Thoracic aorta (tissue), 2 donors: ENCODE measurements at places on chromosomes 6 and 20.

- no peak for DNase-seq
These were observed 20.2 kb downstream of the GFOD1 start for GRCh38 chr6:13467216-13467600.

GRCh38 chr20:20489054-20489453 lies 121.2 kb downstream of the INSM1 start:
- DNase-seq = no peak

DNA sequence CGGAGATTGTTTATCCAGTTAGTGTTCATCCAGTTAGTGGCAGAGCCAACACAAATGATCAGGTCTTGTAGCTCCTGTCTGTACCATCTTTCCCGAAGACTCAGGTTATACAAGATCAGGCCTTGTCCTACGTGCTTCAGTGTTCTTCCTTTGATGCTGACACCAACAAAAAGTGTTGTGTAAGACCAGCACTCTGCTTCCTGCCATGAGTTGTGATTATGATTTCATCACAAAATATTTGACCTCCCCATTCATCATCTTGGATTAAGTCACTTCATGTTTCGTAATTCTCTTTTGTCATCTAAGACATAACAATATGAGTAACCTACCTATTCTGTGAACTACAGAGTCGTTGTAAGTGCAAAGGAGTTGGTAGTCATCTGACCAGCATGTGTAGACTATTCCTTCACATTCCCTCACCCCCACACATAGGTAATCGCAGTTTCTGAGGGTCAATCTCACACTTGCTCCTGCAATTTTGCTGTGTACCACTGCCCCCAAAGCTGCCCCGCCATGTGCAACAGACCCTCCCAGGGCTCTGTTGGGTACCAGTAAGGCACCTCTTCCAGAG lies 135.6 kb upstream of the SLC22A23 start:
- no peak for DNase-seq

- no peak for DNase-seq
These were observed 3.7 kb upstream of the RNASET2 start for GRCh38 chr6:166959911-166960608.

GRCh38 chr6:49582529-49582928 lies 32.1 kb downstream of the C6orf141 start:
- DNase-seq = no peak

- DNase-seq = no peak
These were observed 1292.4 kb downstream of the EPHA7 start for GRCh38 chr6:92126983-92127382.

- no peak for DNase-seq
These were observed 13.5 kb upstream of the PRDM1 start for GRCh38 chr6:106072501-106073090.

- no peak for DNase-seq
These were observed 157.4 kb downstream of the EYA2 start for GRCh38 chr20:47051936-47052526.

GRCh38 chr6:157497579-157497978 lies 116.6 kb downstream of the ZDHHC14 start:
- no peak for DNase-seq

DNA sequence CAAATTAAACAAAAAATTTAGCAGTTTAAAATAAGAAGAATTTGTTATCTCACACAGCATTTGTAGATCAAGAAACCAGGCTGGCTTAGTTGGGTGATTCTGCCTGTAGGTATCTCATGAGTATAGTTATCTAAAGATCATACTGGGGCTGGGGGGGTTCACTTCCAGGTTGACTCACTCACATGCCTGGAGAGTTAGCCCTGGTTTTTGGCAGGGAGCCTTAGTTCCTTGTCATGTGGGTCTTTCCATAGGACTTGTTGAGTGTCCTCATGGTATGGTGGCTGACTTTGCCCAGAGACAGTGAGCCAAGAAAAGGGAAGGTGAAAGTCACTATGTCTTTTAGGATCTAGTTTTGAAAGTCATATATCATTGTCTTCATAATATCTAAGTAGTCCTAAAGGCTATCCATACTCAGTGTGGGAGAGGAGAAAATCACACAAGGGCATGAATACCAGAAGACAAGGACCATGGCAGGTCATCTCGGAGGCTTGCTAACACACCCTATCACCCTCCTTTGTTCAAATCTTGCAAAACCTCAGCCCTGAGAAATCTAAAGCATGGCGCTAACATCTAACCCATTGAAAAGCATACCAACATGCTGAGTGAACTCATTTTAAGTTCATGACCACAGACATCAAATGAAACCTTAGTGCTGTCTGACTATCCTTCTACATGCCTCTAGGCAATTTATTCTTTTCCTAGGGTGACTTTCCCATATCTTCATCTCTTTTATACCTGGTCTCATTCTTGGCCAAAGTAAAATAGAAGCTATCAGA lies 39.2 kb downstream of the CYP24A1 start:
- DNase-seq = no peak

- no peak for DNase-seq
These were observed 35.5 kb downstream of the PYGB start for GRCh38 chr20:25283221-25283951.

GRCh38 chr6:37556881-37557644 lies 57.4 kb upstream of the CCDC167 start:
- DNase-seq = no peak

- no peak for DNase-seq
These were observed 9.0 kb upstream of the GRM4 start for GRCh38 chr6:34154668-34155447.

DNA sequence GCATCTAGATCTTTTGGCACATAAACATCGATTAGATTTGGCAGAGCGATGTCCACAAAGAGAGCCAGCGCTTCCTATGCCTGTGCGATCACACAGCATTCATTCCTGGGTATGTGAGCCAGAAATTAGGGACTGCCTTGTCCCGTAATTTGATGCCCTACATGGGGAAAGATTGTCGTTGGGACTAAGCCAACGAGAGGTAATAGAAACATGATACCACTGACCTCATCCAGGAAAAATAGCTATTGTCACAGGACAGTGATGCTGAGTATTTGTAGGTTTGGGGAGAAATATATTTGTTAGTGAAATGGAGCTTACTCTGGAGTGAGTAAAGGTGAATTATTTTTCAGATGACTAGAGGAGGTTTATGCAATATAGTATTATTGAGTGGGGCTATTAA lies 154.0 kb downstream of the TSHZ2 start:
- no peak for DNase-seq

DNA sequence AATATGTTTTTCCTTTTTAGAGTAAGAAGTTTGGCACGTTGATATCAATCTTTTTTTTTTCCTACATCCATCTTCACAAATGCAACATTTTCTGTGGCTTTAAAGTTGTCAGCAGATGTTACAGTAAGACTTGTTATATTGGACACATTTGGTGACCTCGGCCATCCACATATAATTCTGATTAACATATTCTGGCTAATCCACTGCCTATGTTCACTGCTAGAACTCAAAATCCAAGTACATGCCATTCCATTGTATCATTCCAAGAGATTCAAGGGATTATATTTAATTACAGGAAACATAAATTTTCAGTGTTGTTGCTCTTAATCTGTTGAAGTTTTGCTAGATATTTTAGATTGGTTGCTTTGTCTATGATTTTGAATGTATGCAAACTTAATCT lies 367.6 kb downstream of the TENT5A start:
- DNase-seq = no peak

GRCh38 chr20:17661121-17661744 lies 20.8 kb downstream of the RRBP1 start:
- no peak for DNase-seq

DNA sequence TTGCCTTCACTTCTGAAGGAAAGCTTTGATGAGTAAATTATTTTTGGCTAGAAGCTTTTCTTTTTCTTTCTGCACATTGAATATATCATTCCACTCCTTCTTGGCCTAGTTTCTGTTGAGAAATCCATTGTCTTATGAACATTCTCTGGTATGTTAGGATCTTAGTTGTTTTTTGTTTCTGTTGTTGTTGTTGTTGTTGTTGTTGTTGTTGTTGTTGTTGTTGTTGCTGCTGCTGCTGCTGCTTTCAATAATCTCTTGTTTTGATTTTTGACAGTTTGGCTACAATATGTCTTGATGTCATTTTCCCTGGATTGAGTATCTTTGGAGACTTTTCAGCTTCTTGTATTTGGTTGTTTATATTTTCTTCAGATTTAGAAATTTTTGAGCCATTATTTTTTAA lies 836.5 kb upstream of the MAN1A1 start:
- DNase-seq = no peak

GRCh38 chr6:54875539-54875938 lies 29.0 kb downstream of the FAM83B start:
- DNase-seq = no peak

DNA sequence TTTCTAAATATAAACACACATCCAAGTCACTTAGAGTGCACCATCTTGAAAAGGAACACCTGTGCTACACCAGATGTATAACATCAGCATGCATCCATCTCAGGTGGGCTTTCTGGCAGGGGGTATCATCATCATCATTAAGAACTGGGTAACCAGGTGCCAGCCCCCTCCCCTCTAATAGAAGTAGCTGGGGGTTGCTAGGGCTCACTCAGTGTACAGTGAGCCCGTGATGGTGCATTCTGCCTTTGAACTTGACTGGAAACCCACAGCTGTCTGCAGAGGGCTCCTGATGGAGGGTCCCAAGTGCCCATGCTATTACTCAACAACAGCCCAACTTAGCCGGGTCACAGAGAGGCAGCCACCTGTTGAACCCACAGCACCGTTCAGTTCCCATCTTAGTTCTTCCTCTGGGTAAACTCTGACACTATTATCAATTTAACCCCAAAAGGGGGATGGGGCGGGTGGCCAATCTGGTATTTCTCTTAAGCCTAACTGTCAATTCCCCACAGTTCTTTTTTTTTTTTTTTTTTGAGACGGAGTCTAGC lies 32.7 kb upstream of the CCND3 start:
- no peak for DNase-seq

GRCh38 chr6:8000636-8001035 lies 63.6 kb downstream of the BLOC1S5 start:
- no peak for DNase-seq

- DNase-seq = peak; percentile 2
These were observed 542 bp downstream of the USP49 start for GRCh38 chr6:41894366-41895299.

DNA sequence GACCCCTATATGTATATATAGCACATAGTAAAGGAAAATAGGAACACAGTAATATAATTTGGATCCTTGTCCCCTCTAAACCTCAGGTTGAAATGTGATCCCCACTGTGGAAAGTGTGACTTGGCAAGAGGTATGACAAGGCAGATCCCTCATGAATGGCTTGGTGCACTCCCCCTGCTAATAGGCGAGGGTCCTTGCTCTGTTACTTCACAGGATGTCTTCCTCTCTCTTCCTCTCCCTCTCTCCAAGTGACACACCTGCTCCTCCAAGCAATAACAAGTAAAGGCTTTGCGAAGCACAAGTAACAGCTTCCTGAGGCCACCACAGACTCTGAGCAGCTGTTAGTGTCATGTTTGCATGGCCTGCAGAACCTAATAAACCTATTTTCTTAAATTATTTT lies 16.4 kb downstream of the ROMO1 start:
- DNase-seq = no peak

DNA sequence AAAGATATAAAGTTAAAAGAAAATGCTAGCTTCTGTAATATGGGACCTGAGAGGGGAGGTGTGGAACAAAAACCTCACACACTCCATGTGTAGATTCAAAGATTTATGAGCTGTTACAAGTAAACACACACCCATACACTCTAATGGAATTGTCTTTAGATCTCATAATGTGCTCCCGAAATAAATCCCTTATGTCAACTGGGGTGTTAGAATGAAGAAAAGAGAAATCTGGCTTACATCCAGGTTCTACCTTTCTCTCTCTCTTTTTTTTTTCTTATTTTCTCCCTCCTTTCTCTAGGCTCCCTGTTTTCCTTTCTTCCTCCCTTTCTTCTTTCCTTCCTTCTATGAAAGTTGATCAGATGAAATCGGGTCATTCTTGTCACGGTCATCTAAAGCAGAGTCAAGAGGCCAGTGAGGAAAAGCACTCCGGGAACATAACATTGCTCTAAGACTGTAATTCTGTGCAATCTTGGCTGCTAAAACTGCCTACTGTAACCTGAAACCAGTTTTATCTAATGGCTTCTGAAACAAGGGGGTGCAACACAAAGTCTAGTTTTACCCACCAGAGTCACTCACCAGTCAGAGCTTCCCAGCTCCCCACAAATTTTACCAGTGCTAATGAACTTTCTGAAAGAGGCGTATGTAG lies 68.3 kb upstream of the BTBD3 start:
- no peak for DNase-seq

GRCh38 chr6:43723737-43724295 lies 36.2 kb upstream of the MRPS18A start:
- no peak for DNase-seq

- DNase-seq = no peak
These were observed 506.2 kb upstream of the SLC35B3 start for GRCh38 chr6:8941577-8941976.

DNA sequence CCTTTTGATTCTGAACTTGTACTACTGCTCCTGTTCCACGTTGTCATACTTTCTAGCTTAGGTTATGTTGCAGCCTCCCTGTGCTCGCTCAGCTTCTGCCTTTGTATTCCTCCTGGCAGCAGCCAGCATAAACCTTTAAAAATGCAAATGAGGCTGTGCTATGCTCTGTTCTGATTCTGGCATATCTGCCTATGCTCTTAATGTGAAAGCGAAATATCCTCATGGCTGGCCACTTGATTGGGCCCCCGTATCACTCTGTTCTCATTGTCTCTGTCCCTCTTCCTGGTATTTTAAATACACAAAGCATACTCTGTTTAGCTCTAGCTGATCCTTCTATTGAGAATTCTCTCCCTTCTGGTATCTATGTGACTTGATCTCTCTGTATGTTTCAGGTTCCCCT lies 139.0 kb downstream of the JARID2 start:
- DNase-seq = no peak

DNA sequence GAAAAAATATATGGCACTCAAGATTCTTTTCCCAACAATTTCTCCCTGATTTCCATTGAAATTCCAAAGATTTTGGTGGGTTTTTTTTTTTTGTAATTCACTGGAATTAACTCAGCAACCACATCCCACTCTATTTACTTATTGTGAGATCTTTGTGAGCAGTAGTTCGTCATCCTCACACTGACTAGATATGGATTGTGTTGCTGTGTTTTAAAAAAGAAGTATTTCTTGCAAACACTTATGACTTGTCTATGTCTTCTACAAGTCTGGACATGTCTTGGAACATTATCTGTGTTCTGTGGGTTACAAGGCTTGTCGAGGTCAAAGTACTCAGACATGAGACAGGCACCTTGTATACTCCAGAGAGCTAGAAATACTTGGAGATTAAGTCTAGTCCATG lies 7.3 kb upstream of the TENT5A start:
- no peak for DNase-seq

GRCh38 chr6:51283723-51284355 lies 465.2 kb downstream of the TFAP2B start:
- no peak for DNase-seq

DNA sequence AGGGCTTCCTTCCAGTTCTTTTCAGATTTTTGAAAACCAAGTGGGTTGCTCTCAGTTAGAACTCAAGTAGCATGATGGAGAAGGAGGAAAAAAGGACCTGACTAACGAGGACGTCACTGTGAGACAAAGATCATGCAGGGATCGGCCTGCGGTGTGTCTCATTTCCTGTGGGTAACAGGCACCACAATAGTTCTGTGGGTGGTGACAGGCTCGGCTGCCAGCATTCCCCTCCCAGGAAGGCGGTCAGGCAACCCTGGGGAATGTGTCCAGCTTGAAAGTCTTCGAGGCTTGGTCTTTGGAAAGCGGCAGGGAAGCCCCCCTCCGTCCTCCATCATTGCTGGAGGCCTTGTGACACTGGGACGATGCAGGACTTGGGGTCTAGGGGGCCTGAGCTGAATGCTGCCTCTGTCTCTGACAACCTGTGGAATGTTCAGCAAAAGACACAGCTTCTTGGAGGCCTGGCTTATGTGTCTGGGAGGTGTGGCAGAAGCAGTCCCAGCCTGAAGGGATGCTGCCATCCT lies 121.0 kb downstream of the BCAS1 start:
- DNase-seq = no peak
